Globus pallidus (tissue), 1 donor: ENCODE measurements at places on chromosomes 2 and 18.

DNA sequence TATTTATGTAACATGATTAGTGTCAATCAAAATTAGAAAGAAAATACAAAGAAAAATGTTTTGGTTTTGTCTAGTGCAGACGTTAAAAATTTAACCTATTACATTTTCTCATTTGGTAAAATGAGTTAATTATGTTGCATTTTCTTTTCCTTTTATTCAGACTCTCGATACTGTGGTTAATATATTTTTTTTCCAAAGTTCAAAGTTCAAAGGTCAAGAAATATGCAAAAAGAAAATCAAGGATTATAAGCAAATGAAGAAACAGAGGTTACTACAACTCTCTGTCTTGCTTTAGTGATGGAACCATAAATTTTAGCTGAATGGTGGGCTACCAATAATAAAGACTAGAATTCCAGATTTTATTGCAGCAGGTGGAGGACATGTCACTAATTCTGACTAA is 133.3 kb upstream of the TFPI start:
- DNase-seq, result no peak

DNA sequence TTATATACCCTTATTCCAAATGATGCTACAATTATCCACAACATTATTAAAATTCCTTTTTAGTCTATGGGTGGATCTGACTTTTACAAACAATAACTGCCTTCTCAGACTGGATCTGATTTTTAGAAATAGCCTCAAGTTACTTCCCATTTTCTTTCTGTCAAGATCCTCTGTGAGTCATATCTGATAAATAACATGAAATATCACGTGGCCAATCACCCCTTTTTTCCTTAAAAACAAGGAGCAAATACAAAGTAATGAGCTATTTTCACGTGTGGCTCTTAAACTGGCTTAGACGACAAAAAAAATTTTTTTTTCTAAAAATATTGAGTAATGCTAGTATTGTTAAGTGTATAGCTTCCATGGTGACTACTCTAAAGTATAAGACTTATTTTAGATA is 6.7 kb downstream of the PELI1 start:
- no peak for DNase-seq

DNA sequence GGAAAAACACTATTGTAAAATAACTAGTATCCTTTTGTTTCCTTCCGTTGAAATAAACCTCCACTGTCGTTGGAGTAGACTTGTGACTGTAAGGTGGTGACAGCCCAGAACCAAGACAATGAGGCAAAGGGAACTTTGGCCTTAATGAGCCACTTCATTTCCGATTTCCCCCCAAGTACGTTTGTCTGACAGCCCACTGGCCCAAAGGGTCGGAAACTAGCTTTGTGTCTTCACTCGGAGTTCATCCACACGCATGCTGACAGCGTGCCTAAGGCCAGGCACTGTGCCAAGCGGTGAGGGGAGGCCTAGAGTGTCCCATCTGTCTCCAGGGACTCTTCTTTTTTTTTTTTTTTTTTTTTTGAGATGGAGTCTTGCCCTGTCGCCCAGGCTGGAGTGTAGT is 21.0 kb downstream of the HJURP start:
- no peak for DNase-seq

DNA sequence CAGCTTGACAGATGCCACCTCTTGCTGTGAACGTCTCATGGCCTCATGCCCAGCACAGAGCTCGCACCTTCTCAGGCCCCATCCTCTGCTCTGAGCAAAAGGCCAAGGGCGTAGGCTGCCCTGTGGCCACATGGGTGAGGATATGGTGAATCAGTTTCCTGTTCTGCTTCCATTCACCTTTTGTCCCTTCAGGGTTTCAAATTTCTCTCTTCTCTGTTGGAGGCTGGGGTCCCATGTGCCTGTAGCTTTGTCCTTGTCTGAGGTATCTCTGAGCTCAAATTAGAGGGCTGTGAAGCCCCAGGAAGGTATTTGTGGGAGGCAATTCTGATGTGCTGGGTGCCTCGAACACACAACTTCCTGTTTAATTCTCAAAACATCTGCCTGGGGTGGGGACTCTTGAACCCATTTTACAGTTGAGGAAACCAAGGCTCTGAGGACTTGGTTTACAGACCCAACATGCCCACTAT is 29.0 kb downstream of the ZAP70 start:
- DNase-seq, result no peak

- no peak for DNase-seq
Measured at GRCh38 chr2:186459009-186459408, 27.1 kb upstream of the ZC3H15 start.

DNA sequence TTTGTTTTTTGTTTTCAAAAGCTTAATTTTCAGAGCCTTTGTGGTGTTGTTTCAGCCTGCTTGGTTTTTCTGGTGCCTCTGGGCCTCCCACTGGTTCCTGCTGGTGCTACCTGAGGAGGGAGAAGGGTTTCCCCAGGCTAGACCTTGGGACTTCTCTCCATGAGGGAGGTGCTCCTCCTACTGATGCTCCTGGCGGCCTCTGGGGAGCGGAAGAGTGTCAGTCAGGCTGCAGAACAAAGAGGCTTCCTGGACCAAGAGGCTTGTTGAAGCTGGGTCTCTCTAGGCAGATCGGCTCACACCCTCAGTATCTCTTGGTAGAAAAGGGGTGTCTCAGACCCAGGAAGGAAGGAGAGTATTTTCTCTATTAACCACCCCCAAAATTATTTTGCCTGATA is 32.2 kb downstream of the RFX8 start:
- DNase-seq, result no peak

- no peak for DNase-seq
Measured at GRCh38 chr2:42116195-42117181, 52.7 kb upstream of the EML4 start.

- DNase-seq, result no peak
Measured at GRCh38 chr2:65395621-65396347, 36.6 kb downstream of the SPRED2 start.

DNA sequence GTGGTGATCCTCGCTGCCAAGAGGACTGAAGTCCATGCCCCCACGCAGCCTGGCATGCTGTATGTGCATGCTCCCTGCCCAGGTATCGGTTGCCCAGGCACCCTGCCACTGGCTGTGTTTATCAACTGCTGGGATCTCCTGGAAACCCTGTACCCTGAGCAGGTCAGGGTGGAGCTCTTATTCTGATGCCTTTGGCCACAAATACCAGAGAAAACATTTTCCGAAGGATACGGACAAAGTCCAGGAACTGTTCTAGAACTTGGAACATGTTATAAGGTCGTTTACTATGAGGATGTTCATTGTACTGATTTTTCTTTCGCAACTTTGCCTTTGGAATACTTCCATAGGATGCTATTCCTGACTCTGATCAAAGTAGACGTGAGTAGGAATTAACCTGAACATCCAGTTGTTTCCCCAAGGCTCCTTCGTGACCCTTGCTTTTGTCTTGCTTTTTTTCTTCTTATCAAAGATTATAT is 55.2 kb downstream of the TMEM17 start:
- no peak for DNase-seq

DNA sequence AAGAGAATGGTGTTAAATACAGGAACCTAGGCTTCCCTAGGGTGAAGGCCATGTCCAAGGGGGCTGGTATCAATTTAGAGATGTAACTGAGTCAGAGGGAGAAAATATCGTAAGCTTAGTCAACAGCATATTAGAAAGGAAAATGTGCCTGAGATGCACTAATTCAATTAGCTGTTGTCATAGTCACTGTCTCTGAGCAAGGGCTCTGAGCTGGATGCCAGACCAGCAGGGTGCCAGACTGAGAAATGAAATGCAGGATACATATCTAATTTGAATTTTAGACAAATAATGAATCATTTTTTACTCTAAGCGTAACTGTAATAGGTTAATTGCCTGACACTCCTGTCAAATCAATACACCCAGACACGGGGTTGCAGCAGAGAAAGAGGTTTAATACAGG is 11.4 kb upstream of the SLC35F6 start:
- no peak for DNase-seq

DNA sequence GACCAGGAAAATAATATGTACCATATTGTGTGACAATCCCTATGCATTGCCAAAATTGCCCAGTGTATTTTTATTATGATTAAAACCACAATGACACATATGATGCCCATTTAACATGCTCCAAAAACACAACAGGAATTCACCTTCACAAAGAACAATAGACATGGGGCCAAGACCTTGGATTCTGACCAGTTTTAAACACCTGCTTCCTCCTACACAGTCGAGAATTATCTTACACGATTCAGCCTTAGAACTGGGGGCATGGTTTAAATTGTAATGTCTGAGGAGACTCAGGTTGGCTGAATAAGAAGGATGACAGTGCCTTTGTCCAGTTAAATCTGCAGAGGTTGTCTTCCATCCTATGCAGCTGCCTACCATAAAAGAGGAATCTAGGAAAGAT is 212.7 kb downstream of the PLCL1 start:
- no peak for DNase-seq

DNA sequence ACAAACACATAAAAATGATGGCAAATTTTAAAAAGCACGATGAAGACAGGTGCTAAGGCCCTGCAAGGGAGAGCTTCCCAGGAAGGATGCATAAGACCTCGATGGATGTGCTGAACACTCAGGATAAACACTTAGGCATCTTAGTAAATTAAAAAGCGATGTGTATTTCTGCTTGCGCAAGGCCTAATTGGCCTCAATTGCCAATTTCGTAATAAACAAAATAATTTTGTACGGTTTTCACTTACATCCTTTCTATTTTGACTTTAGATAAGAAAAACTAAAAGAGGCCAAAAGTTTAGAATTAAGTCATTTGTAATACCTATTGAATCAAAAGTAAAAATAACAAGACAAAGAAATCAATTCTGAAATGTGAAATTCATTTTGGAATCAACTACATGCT is 189.1 kb downstream of the TCF4 start:
- DNase-seq, result no peak

- DNase-seq, result no peak
Measured at GRCh38 chr2:156023229-156023869, 309.2 kb downstream of the NR4A2 start.

GRCh38 chr2:68824831-68825230 is 46.4 kb downstream of the BMP10 start:
- DNase-seq, result no peak

DNA sequence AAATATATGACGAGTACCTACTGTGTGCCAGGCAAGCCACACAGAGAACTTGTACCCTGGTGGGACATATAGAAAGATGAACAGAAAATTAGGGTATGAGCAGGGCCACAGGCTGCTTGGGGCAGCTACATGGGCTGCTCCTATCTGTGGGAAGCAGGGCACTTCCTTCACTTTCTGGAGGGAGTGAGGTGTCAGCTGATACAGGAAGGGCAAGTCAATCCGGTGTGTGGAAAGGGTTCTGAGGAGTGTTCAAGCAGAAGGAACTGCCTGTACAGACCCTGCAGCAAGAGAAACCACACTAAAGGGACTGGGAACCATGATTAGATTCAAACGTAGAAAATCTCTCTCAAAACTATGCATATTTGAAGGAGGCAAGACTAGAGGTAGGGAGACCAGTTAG is 58.6 kb upstream of the BCL11A start:
- DNase-seq, result no peak

- no peak for DNase-seq
Measured at GRCh38 chr2:236977063-236977851, 108.4 kb upstream of the COPS8 start.

- no peak for DNase-seq
Measured at GRCh38 chr2:225464346-225465025, 65.0 kb downstream of the NYAP2 start.

DNA sequence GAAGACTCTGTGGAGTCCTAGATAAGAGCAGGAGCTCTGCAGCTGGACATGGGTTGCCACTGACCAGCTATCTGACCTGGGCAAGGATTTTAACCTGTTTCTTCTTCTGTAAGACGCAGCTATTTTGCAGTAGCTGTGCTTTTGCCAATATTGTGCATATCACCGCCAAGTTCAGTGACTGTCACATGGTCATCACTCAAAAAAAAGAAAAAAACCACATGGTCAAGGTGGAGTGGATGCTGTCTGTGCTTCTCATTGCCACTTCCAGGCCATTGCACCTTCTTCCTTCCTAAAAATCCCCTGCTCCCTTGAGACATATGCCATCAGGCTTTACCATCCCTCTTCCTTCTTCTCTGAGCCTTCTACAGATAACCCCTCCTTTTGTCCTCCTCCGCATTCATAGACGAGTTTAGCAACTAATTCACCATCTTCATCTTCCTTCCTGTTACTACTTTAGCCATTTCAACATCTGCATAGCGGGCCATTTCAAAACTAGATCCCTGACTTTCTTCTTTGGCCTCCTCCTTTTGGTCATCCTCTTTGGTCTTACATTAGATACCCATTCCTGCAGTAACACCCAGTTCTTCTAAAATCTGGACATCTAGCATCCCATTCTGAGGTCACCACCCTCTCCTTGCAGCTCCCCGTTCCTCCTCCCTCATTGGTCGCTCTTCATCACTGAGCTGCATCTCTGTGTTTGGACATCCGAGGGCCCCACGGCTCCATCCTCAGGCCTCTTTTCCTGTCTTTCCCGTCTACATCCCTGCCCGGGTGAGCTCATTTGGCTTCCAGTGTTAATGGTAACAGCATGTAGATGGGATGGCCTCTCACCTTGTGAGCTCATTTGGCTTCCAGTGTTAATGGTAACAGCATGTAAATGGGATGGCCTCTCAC is 17.8 kb downstream of the RNF144A start:
- peak; percentile 79 for DNase-seq
